Urinary bladder (tissue), 4 donors: ENCODE measurements at places on chromosomes 11 and 22. TPM values are rescaled to one million over a fixed set of nuclear protein-coding genes. Genes with fewer than 3 reads are reported as not detected.

MMP27 gene
- total RNA-seq: not detected

HYLS1 gene
- total RNA-seq: 11.8 TPM

IL17REL gene
- total RNA-seq: not detected

SPTBN2 gene
- total RNA-seq: 6.7 TPM

TMX2 gene
- total RNA-seq: 52.0 TPM
